ENCODE measurements at places on chromosomes 4 and X. TPM values are rescaled to one million over a fixed set of nuclear protein-coding genes. Genes with fewer than 3 reads are reported as not detected.

ANKRD50 gene
- total RNA-seq, result 0.12 TPM

GAB3 gene
- total RNA-seq, result 14.9 TPM

SOX3 gene
- not detected for total RNA-seq

PABPC4L gene
- not detected for total RNA-seq

LDB2 gene
- not detected for total RNA-seq

C4orf36 gene
- total RNA-seq, result 0.70 TPM

NKX6-1 gene
- not detected for total RNA-seq
